ENCODE measurements at places on chromosomes 2 and 18.

GRCh38 chr2:141582213-141582612, 548.6 kb downstream of the LRP1B start:
- DNase-seq: no peak

- DNase-seq: peak; percentile 58
Measured at GRCh38 chr2:156472686-156473085, 36.5 kb downstream of the GPD2 start.

GRCh38 chr2:150599889-150600288, 112.4 kb upstream of the RND3 start:
- DNase-seq: no peak

- no peak for DNase-seq
Measured at GRCh38 chr2:234976479-234977227, 24.8 kb downstream of the SH3BP4 start.

GRCh38 chr2:96485751-96486651, 19.2 kb downstream of the NEURL3 start:
- peak; percentile 56 for DNase-seq

DNA sequence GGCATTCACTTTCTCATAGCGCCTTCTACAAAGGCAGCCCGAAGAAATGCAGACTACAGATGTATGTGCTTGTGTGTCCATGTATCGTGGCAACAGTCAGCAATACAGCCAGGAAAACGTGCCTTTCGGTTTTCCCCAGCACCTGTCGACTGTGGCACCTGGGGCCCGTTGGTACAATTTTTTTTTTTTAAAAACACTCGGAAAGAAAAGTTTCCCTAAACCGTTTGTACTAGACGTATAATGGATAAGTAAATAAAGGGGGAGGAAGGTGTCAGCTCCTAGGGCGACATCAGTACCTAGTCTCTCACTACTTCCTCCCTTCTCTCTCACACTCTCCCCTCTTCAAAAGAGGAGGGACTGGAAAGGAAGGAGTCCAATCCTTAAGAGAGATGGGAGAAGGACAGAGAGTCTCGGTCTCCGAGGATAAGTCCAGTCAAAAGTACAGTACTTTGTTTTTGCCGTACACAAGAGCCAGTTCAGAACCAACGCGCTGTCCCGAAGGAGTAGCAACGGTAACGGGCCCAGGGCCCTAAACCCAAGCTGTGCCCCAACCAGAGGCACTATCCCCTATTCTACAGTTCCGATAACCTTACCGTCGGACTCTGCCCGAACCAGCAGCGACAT, 759 bp downstream of the PPP4R3B start:
- DNase-seq: peak; percentile 20
